ENCODE measurements at places on chromosomes 5 and 9.

- DNase-seq = no peak
These were observed 44.6 kb downstream of the TIMD4 start for GRCh38 chr5:156918311-156918845.

DNA sequence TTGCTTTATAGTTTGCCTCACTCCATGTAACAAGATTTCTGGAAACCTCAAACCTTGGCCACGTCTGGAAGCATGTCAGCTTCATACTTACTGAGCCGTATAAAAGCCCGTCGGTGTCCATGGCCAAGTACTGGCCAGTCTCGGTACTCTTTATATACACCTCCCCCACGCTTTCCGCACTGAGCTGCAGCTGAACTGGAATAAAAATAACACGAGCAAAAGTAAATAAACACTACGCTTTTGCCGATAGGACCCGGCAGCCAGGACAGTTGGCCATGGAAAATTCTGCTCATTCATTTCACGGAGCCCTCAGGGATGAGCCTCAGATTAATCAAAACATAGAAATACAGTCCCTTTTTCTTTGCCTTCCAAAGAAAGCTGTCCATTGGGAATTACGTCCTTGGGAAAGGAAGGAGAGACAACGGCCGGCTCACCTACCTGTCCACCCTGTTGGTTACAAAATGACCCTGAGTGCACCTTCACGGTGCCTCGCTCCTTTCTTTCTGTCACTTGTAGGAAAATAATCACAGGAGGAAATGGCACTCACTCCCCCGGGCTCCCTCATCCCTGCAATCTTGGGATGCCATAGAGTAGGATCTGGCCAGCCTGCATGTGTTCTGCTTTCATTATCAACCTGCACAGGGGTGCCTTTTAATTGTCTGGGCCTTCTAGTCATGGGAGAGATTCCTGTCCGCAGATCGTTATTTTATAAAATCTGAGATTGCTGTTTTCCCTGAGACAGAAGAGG is 85.1 kb downstream of the FGF1 start:
- no peak for DNase-seq

DNA sequence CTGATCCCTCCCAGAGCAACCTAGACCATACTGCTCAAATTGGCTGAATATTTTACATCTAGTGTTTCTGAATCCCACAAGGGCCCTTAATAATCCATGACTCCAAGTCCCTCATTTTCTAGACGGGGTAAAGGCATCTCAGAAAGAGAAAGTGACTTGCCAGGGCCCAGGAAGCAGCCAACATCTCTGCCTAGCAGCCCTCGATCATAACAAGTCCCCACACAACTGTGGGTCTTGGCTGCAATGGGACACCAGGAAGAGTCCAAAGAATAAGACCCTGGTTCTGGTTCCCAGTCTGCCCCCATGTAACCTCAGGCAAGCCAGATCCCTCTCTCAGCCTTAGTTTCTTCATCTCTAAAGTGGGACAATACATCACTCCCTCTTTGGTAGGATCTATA is 6.3 kb downstream of the ANXA6 start:
- DNase-seq = no peak

- DNase-seq = no peak
These were observed 165.2 kb downstream of the TMEM38B start for GRCh38 chr9:105859428-105860091.

GRCh38 chr9:123942542-123942941 is 12.6 kb upstream of the DENND1A start:
- no peak for DNase-seq

DNA sequence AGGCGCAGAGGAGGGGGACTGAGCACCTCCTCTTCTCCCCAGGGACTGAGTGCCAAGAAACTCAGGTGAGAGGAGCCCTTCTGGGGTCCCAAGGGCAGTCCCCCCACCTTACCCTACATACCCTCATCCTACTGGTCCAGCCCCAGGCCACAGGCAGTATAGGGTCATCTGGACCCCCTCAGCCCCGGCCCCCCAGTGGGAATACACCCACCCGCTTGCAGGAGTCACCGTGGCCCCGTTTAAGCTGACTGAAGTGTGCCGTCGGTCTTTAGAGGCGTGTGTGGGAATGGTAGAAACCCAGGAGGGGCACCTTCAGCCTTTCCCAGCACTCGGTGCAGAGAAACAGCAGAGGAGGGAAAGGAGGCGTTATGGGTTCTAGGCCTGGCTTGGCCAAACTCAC is 30.8 kb downstream of the COL15A1 start:
- DNase-seq = no peak

- DNase-seq = no peak
These were observed 240.6 kb downstream of the EFNA5 start for GRCh38 chr5:107430071-107430625.

- DNase-seq = no peak
These were observed 5.1 kb upstream of the PHYKPL start for GRCh38 chr5:178237431-178238312.

DNA sequence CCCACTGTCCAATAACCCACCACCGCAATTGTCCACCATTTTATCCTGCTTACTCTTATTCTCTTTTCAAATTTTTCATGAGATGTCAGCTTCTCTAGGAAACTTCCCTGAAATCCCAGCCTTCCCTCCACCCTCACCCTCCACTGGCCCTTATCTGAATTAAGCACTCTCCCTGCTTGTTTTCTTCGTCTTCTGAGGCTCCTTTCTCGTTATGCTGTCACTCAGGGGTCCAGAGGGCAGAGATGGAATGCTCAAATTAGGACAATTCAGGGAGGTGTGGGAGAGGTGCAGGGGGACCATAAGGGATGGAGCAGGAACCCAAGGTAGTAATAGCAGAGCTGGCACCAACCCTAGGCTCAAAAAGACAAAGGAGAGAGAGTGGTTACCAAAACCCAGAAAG is 5.0 kb upstream of the DAPK1 start:
- DNase-seq = no peak

DNA sequence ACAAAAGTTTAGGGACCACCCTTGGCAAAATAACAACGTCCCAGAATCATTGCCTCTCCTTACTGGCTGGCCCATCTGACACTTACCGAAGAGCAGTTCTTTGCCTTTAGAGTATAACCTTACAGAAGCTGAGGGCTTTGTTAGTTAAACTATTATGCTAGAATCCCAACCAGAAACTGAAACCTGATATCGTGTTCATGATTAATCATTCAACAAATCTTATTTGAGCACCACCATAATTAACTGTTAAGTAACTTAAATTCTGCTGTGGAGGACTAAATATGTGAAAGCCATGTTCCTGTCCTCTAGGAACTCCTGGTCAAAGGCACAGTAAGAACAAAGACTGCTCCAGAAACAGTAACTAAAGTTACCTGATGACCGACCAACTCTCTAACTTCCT is 104.9 kb downstream of the ARL15 start:
- no peak for DNase-seq

GRCh38 chr5:4294878-4295277 is 699.2 kb downstream of the IRX1 start:
- DNase-seq = no peak

DNA sequence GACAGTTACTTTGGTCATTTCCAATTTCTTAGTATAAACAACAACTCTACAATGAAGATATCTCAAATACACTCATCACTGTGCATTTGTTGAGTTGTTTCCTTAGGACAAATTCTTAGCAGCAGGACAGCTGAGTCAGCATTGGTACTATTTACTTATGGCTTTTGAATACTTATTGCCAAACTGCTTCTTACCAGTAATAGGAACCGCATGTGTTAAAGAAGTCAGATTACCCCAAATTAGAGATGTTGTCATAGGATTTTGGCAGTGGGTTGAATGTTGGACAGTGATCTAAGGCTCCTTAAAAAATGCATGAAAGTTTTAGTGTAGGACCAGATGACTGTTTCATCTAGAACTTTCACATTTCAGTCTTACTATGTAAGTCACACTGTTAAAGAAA is 280.1 kb upstream of the DMRT1 start:
- DNase-seq = no peak

Measured in NCI-H1105 (cell line).